Suppressor macrophage treated with lipopolysaccharide for 4 hours (primary cell): ENCODE measurements at places on chromosomes 1 and 21.

GRCh38 chr21:44751799-44752636 lies 40.6 kb upstream of the TSPEAR start:
- no peak for DNase-seq

GRCh38 chr1:18734001-18734400 lies 103.4 kb downstream of the PAX7 start:
- DNase-seq, result no peak

DNA sequence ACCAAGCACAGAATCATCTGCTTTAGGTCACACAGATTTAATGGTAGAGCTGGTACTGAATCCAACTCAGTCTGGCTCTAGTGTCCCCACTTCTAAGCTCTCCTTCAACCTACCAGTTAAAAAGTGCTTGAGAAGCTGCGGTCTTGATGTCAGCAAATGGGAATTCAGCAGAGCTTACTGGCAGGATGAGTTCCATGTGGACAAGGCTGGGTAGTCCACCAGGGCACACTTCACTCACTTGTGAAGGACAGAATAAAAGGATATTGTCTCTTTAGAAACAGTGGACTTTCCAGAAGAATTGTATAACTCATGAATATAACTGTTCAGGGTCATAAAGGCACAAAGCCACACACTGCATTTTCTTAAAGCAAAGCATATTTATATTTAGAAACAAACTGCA lies 35.1 kb upstream of the GUCA2B start:
- DNase-seq, result no peak

- no peak for DNase-seq
These were observed 10.5 kb upstream of the NASP start for GRCh38 chr1:45573231-45573804.

GRCh38 chr21:34004013-34004938 lies 69.1 kb upstream of the MRPS6 start:
- DNase-seq, result no peak

GRCh38 chr1:61310057-61310456 lies 227.7 kb downstream of the NFIA start:
- no peak for DNase-seq

DNA sequence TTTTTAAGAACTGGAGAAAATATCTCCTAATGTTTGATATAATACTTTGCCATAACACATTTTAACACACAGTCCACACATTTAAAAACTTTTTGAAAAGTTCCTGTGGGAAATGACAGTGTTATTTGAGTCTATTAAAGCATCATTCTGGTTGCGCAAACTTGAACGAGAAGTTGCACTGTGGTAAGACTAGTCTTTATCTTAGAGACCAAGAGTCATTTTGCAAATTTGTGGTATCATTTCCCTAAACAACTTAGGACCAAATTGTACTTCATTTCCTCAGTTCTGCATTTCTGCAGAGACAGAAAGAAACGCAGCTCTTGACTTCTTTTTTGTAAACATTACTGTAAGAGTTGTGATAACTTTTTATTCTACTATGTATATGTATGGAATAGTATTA lies at the start of gene RGS18:
RGS18 (plus strand) TSS at position 282 of the 400 bp plus-strand sequence. CDS start 176 bp downstream, outside the sequence.
- DNase-seq, result peak; percentile 96

DNA sequence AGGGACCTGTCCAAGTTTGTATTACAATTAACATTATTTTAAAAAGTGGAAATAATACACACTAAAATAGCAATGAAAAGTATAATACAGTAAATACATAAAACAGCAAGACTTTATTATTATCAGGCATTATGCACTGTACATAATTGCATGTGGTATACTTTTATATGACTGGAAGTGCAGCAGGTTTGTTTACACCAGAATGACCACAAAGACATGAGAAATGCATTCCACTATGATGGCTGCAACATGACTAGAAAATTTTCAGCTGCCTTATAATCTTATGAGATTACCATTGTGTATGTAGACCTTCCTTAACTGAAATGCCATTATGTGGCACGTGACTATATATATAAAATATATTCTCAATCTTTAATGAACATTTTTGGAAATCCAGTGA lies 1699.6 kb downstream of the KCNT2 start:
- no peak for DNase-seq

- no peak for DNase-seq
These were observed 3.6 kb upstream of the RD3 start for GRCh38 chr1:211495584-211495983.

- DNase-seq, result no peak
These were observed 2.6 kb downstream of the LRRC41 start for GRCh38 chr1:46300673-46301405.

DNA sequence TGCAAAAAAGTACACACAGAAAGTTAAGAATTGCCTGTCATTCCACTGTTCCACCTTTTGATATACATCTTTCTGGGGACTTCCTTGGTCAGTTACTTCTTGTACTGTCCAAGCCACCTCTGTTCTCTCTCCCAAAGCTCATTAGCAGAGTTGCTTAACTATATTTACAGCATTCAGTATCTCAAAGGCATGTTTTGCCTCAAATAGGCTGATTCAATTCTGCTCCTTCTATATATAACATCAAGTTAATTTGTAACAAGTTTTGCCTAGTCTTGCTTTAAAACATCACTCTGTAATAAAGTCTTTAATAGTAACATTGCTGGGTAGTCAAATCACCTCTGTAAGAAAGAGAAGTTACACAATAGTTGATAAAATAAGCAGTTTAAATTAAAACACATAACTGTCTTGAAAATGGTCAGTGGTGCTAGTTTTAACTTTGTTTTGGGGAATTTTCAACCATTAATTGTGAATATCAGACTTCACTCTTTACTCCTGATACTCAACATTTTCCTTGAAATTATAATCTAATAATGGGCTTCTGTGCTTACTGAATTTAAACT lies 35.7 kb downstream of the EDARADD start:
- DNase-seq, result no peak

GRCh38 chr1:35605867-35606182 lies 32.7 kb downstream of the TFAP2E start:
- DNase-seq, result no peak

- DNase-seq, result no peak
These were observed 27.2 kb downstream of the ETNK2 start for GRCh38 chr1:204124639-204125038.

DNA sequence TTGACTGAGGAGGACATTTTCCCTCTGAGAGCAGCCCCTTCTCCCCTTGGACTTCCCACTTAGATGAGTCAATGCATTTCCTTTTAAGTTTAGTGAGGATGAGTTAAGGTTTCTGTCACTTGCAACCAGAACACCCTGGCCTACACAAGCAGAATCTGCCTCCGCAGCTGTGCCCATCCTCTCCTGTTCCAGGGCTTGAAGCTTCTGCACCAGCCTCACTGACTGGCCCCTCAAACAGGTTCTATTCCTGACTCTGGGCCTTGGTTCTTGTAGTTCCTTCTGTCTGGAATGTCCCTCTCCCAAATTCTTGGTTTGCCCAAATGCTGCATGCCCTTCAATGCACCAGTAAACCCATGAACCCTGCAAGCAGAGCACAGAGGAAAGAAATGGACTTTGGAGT lies 394.4 kb downstream of the PTPRU start:
- DNase-seq, result no peak

DNA sequence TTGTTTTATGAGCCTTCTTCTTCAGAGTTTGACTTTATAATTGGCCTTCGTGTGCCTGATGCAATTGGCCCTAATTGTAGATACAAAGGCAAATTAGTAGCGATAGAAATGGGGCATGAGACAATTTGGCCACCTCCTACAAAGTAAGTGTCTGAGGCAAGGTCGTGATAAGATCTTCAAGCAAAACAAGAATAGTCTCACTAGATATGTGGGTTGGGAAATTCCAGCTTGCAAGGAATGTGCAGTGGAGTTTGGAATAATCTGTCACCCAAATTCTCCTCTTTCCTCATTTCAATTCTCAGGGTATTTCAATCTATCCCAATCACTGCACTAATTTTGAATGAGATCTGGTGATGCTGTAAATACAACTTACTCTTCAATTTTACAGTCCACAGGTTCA lies 11.4 kb upstream of the TSNAX start:
- DNase-seq, result no peak

DNA sequence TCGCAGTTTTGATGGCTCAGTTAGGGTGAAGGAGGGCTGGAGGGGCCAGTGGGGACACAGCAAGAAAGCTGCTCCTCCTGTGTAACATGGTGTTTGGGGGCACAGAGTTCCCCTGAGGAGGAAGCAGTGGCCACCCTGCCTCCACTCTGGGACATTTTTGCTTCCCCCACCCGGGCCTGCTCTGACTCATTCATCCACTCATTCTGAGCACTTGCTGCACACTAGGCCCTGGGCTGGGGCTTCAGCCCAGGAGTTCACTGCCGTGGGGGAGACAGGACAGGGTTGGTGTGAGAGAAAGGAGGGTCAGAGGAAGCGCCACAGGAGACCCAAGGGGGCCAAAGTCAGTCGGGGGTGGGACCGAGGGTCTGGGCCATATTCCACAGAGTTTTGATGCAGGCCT lies 41.4 kb upstream of the ACOT11 start:
- DNase-seq, result no peak

DNA sequence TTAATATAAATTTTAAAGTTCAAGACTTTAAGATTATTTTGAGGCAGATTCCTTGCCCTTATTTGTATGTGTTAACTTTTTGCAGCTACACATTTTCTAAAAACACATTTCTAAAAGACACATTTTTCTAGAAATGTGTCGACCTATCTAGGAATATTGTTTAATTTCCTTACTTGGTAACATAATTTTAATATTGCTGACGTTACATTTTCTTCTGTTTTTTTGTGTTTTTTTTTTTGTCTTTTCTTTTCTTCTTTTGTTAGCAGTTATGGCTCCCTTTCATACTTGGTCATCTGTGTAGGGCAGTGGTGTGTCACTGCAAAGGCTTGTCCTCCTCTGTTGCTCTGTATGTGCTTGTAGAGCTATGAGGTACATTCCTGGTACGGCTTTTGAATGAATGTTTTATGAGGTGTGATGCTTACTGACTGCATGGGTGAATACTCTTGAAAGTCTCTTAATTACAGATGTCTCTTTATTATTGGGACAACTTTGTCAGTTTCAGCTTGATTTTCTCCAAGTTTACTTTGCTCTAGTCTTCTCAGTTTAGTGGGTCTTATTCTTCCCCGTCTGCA lies 30.1 kb downstream of the LRRC8D start:
- DNase-seq, result no peak

GRCh38 chr1:17630048-17630830 lies 90.7 kb downstream of the ARHGEF10L start:
- peak; percentile 98 for DNase-seq

GRCh38 chr1:9181176-9181906 lies 52.4 kb upstream of the GPR157 start:
- peak; percentile 82 for DNase-seq

GRCh38 chr1:93703643-93704042 lies 22.0 kb upstream of the BCAR3 start:
- DNase-seq, result peak; percentile 42

- peak; percentile 17 for DNase-seq
These were observed 31.4 kb upstream of the KAZN start for GRCh38 chr1:14567056-14567455.

DNA sequence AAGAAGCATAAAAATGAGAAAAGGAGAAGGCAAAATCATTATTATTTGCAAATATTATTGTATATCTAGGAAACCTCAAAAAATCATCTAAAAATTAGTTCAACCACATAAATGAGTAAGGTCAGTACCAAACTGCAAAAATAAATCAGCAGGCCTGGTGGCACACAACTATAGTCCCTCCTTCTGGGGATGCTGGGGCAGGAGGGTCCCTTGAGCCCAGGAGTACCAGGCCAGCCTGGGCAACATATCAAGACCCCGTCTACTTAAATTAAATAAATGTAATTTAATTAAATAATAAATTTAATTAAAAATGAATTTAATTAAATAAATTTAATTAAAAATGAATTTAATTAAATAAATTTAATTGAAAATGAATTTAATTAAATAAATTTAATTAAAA lies 40.3 kb upstream of the TRIM67 start:
- no peak for DNase-seq

- DNase-seq, result no peak
These were observed 68.5 kb downstream of the ATP2B4 start for GRCh38 chr1:203695116-203695515.

GRCh38 chr1:229535230-229535629 lies 23.3 kb downstream of the ABCB10 start:
- DNase-seq, result no peak

DNA sequence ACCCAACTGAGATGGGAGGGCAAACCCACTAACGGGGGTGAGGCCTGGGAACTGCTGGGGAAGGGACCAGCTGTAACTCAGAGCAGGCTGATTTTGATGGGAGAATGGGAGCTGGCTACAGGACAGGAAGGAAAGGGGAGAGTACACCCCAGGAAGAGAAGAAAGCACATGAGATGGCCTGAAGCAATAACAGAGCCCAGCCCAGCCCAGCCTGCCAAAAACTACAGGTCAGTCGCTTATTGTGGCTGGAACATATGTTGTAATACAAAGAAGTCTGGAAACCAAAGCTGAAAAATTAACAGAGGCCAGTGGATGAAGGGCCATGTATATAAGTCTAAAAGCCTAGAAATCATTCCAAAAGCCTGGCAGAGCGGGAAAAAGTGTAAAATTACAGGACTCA lies 1.6 kb downstream of the ITLN2 start:
- no peak for DNase-seq

GRCh38 chr1:87887100-87887499 lies 558.4 kb downstream of the LMO4 start:
- DNase-seq, result no peak

GRCh38 chr1:214301526-214301925 lies 20.6 kb downstream of the SMYD2 start:
- no peak for DNase-seq

- DNase-seq, result no peak
These were observed 6.4 kb downstream of the UBE2Q1 start for GRCh38 chr1:154552036-154552435.

DNA sequence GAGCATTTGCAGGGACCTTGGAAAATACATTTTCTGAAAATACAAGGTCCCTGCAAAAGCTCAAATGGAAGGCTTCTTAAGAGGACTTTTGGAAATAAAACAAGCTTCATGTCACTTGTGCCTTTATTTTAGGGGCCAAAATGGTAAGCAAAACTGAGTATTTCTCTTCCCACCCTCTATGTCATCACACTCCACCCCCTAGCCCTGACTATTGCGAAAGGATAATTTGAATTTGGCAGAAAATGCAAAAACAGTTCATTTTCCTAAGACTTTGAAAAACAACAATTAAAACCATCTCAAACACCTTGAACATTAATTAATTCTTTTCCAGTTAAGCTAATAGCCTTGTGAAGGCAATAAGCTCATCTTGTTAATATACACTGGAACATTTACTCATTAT lies 201.7 kb downstream of the TM2D1 start:
- DNase-seq, result no peak

DNA sequence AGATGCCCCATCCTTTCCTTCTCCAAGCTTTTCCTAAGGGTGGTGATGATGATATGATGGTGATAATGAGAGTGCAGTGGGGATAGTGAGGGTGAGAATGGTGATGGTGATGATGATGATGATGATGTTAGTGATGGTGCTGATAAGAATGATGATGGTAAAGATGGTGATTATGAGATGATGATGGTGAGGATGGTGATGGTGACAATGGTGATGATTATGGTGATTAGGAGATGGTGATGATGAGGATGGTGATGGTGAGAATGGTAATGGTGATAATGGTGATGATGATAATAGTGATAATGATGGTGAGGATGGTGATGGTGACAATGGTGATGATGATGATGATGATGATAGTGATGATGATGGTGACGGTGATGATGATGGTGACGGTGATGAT lies 4.0 kb downstream of the BSND start:
- no peak for DNase-seq

- no peak for DNase-seq
These were observed 216.5 kb downstream of the NTNG1 start for GRCh38 chr1:107357376-107357775.
